ENCODE measurements at places on chromosomes 6 and 20.

GRCh38 chr6:152379423-152379822 is 257.7 kb downstream of the SYNE1 start:
- DNase-seq = no peak

GRCh38 chr6:150236544-150236943 is 93.7 kb downstream of the PPP1R14C start:
- DNase-seq = no peak

DNA sequence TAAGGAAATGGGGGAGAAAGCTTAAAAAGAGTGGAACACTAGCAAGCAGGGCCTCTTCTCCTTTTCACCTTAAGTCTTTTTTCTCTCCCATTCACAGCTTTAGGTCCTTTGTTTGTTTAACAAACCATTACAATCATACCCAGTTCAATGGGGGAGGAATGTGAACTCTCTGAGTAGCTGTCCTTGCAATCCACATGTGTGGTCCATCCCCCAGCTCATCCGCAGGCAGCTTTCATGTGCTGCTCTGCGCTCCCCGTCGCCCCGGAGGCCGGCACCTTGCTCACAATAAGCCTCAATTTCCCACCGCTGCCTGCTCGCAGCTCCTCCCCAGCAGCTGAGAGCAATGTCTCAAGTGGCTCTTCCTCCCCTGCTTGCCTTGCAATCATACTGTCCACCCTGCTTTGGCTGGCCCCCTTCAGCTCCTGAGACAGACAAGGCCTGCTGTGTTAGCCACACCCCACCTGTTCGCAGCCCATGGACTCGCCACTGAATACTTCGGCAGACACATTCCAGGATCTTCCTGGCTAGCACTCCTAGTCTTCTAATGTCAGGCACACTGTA is 49.1 kb downstream of the PLAGL1 start:
- no peak for DNase-seq

DNA sequence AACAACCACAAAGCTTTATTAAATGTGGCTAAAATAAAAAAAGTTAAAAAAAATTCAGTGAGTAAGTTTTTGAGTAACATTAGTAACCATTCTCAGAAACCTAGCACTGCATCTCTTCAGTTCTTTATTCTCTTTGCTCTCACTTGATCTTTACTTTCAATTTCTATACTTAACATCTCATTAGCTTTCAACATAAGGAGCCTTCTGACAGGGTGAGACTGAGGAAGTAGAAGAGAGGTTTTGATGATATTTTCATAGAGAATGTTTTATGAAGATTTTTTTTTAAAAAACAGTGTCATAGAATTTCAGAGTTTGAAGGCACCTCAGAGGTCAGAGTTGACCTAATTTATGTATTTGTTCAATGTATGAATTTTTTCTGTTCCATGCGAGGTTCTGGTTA is 60.8 kb downstream of the FAM83B start:
- no peak for DNase-seq

DNA sequence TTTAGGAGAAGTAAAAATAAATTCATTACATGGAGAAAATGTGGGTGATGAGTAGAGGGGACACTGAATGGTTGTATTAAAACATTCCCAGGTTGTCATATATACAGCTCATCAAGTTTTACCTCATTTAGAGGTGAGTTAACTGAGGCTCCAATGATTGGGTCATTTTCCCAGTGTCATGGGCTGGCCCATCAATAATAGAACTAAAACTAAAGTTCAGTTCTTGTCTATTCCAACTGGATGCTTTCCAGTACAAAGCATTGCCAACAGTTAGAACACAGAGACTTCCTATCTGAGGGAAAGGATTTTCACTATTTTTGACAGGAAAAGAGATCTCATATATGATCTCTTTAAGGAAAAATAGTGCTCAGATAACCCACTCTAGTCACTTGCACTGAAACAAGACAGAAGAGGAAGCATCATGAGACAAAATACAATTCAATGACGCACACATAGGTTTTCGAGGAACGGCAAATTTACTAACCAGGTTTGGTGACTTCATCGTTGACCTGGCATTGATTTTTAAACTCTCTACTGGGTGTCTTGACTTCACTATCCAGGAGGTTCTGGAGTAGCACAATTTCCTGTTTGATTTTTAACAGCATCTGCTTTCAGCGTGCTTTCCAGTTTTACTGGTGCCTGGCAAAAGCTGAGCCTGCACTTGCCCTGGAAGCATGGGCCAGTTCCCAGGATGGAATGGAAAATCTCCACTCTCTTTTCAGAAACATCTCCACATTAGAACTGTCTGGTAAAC is 195.5 kb upstream of the FBXL4 start:
- no peak for DNase-seq

DNA sequence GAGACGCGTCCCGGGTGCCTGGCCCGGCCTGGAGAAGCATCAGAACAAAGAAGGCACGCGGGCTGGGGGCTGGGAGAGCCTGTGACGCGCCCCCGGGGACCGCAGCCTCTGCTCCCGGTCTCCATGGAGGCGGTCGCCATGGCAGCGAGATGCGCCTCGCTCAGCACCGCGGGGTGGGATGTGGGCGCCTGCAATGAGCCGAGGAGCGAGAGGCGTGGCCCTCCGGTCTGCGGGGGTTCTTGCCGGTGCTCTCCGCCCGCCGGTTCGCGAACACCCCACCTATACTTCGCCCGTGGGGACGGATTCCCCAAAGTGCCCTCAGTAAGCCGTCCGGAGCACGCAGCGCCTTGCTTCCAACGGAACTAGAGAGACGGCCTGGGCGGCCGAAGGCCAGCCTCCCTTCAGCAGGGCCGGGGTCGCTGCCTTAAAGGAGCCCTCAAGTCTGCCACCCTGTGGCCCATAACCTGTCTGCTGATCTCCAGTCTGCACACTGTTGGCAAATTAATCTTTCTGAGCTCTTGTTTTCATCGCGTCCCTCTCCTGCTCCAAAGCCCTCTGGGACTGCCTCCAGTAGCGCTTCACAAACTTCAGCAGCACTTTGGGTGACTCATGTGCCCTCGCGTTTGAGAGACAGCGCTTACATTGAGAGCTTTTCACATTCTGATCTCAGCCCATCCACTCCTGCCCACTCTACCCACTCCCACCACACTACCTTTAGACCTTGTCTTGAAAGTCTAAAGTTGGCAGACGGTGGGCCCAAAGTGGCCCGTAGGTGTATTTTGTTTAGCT is 983 bp upstream of the ADISSP start:
- peak; percentile 46 for DNase-seq

DNA sequence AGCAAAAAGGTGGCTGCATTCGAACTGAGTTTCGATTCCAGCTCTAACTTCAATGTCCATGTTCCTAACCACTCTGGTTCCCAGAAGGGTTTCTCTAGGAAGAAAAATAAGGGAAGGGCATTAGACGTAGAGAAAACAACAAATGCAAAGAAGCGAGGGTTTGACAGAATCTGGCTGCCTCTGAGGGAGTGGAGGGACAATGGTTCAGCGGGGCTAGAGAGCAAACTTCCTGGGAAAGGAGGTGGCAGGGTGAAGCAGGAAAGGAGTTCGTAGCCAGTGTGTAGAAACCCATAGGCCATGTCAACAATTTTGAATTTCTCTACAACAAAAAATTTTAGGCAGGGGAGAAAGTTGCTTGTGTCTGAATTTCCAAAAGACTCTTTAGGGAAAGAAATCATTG is 14.5 kb upstream of the DNAAF9 start:
- DNase-seq = no peak

Measured in NCI-H1092 (cell line).